ENCODE measurements at places on chromosomes 6 and 20.

GRCh38 chr6:149318581-149319286 is 1.2 kb downstream of the TAB2 start:
- peak; percentile 50 for DNase-seq

- DNase-seq: no peak
Observed at GRCh38 chr20:62817975-62818591, 1.2 kb downstream of the COL9A3 start.

GRCh38 chr6:143064951-143065683 is 4.4 kb downstream of the AIG1 start:
- DNase-seq: no peak

GRCh38 chr20:17938871-17939619 is 29.5 kb downstream of the SNX5 start:
- DNase-seq: peak; percentile 29

- DNase-seq: no peak
Observed at GRCh38 chr6:128538763-128539162, 18.4 kb upstream of the PTPRK start.

Measured in stimulated activated CD4-positive, alpha-beta T cell treated with anti-CD3 and anti-CD28 coated beads, TNF-alpha, amount 100 ng/mL, for 24 hours (primary cell).